ENCODE measurements at places on chromosomes 3 and 15. TPM values are rescaled to one million over a fixed set of nuclear protein-coding genes. Genes with fewer than 3 reads are reported as not detected.

- no peak overlapping the region for H3K27ac ChIP-seq
- no peak for DNase-seq
- no peak overlapping the region for H3K4me3 ChIP-seq
- H3K36me3 ChIP-seq: no peaks in the 10 kb centered on the region
- H3K4me1 ChIP-seq: no peaks in the 10 kb centered on the region
Measured at GRCh38 chr3:76264911-76265310, 479.6 kb upstream of the ZNF717 start.

NOX5 gene
- 0.12 TPM for total RNA-seq

GRCh38 chr3:30349507-30349906 lies 256.9 kb upstream of the TGFBR2 start:
- no peak for DNase-seq
- peaks cover 8% of the 10 kb centered on the region for H3K4me1 ChIP-seq
- no peaks in the 10 kb centered on the region for H3K36me3 ChIP-seq
- H3K27ac ChIP-seq: no peak overlapping the region
- no peak overlapping the region for H3K4me3 ChIP-seq

DNA sequence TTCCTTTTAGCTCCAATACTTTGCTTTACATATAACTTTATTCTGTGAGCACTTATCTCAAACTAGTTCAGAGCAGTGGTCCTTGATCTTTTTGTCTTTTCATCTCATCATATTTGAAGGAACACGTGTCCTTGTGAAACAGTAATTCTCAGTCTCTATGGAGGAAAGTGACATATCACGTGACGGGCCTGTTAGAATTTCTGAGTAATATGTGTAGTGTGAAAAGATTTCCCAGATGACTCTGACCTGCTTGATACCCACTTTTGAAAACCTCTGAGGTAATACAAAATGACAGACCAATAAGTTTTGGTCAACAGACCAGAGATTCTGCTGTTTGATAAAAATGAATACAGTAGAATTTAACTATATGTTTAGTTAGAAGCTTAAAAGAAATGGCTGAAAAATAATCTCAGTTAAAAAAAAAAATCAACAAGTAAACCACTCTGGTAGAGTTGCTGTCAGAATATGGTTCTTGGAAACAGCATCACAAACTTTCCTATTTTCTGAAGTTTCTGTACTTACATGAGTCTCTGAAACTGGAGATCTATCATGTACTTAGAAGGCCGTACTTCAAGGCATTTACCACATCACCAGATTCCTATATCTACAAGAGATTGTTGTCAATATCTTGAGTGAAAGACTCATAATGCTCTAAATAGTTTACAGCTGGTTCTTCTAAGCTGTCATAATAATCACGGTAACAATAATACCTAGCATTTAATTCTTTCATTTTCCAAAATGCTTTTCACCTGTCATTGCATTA lies 590.2 kb upstream of the TBL1XR1 start:
- H3K4me1 ChIP-seq: peaks cover 22% of the 10 kb centered on the region
- no peak overlapping the region for H3K4me3 ChIP-seq
- H3K27ac ChIP-seq: no peak overlapping the region

- no peak for DNase-seq
- no peaks in the 10 kb centered on the region for H3K4me1 ChIP-seq
- H3K36me3 ChIP-seq: no peaks in the 10 kb centered on the region
Measured at GRCh38 chr3:39280571-39280970, 735 bp upstream of the CX3CR1 start.

PATL2 gene
- total RNA-seq: 1.0 TPM
